ENCODE measurements at places on chromosomes 11 and 22.
A peak's percentile ranks its signal among the peaks of the same experiment; 100 is the strongest.

- no peak for DNase-seq
Observed at GRCh38 chr11:7538031-7538430, 24.2 kb downstream of the PPFIBP2 start.

GRCh38 chr11:16098526-16099205 is 257.7 kb downstream of the SOX6 start:
- DNase-seq: no peak

DNA sequence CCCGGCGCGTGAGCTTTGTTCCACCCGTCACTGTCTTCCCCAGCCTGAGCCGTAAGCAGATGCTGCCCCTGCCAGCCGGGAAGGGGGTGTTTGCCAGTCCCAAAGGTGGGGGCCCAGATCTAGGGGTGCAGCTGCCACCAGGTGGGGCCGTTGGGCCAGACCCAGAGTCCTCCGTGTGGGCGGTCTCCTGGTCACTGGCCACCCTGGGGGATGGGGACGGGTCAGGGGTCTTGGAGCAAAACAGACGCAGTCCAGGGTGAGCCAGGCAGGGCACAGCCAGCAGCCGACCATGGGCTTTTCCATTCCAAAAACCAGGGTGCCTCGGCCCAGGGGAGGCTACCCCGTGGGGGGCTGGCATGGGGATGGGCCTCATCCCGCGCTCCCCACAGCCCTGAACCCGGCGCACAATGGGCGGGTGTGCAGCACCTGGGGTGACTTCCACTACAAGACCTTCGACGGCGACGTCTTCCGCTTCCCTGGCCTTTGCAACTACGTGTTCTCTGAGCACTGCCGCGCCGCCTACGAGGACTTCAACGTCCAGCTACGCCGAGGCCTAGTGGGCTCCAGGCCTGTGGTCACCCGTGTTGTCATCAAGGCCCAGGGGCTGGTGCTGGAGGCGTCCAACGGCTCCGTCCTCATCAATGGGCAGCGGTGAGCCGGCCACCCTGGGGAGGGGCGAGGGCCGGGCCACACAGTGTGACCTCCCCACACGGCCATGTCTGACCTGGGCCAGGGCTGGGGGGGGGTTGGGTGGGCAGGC is 3.5 kb downstream of the MUC5B start:
- DNase-seq: no peak

DNA sequence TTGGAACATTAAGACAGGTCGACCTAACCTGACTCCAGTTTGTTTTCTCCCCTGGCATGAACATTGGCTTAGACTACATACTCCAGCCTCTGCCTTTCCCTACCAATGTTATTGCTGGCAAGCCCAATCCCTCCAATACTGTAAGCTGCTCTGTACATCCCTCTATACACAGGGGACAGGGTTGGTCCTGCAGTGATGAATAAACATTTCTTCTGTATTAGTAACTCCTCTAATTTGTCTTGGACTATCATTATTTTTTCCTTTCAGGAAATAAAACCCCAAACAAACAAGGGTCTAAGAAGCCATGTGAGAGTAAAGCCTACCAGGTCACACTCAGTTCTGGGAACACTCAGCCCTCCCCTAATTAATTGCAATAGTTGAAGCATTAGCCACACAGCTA is 35.1 kb upstream of the FJX1 start:
- no peak for DNase-seq

- DNase-seq: no peak
Observed at GRCh38 chr11:121105063-121105480, 4.0 kb downstream of the TECTA start.

DNA sequence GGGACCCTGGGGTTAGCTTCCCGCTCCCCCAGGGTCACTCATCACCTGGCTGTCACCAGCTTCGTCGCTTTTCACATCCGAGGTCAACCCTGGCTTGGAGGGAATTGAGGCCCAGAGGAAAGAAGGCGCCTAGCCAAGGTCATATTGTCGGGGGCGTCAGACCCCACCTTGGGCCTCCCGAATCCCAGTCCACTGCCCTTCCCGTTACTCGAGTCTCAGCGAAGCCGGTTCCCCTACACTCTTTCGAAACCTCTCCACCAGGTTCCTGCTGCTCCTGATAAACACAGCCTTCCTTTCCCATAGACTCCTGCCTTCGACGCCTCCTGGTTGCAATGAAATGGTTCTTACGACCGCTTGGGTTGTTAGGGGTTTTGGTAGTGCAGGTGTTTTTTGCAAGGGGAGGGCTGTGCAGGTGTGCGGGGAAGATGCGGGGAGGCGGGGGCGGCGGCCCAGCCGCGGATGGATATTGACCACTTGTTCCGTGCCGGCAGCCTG is 642 bp downstream of the NAA40 start:
- DNase-seq: peak; percentile 47

- no peak for DNase-seq
Observed at GRCh38 chr22:40519284-40519947, 117.1 kb downstream of the MRTFA start.

- DNase-seq: peak; percentile 69
Observed at GRCh38 chr11:94647926-94648325, 80.8 kb downstream of the PIWIL4 start.

- DNase-seq: no peak
Observed at GRCh38 chr11:134957540-134958335, 545.7 kb upstream of the B3GAT1 start.

DNA sequence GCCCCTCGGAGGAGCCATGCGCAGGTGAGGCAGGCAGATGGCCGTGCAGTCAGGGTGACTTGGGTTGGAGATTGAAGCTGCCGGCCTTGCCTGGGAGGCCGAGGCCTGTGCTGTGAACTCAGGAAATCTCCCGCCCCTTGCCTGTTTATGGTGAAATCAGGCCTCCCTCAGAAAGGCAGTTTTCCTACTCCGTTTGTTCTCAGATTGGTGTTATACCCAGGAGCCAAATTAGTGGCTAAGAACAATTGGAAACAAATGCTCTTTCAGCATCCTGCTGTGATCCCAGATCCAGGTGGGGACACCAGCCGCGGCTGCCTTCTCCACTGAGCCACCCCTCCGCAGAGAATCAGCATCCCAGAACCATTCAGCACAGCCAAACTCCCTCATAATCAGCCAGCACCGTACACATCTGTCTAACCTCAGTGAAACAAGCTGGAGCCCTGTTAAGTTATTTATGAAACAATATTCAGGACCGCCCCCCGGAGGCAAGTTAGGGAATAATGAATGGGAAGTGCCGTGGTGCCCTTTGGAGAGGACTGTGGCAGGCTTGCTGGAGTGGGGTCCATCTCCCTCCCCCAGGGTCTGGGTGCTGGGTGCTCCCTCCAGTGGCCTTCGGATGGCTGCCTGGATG is 60.0 kb downstream of the PKNOX2 start:
- peak; percentile 77 for DNase-seq

DNA sequence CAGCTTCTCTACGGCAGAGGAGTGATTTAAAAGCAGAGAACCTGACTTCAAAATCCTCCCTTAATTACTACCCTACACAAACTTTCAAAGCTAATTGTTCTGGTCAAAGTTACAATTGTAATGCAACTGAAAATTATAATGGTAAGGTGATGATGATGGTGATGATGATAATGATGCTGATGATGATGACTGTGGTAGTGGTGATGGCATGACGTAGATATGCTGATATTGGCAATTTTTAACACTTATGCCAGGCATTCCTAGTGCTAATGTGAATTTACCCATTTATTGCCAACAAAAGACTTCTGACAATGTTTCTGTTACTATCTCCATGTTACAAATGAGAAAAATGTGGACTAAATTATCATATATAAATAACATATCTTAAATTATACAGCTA is 1831.1 kb downstream of the LRRC4C start:
- no peak for DNase-seq

GRCh38 chr11:83020942-83021779 is 50.5 kb downstream of the RAB30 start:
- no peak for DNase-seq

GRCh38 chr11:134784046-134784445 is 372.0 kb upstream of the B3GAT1 start:
- DNase-seq: no peak
